ENCODE measurements at places on chromosomes 2 and 18. TPM values are rescaled to one million over a fixed set of nuclear protein-coding genes. Genes with fewer than 3 reads are reported as not detected.

Gene ARHGEF4
- total RNA-seq, result 1.2 TPM

Gene GPR39
- 6.9 TPM for total RNA-seq

DNA sequence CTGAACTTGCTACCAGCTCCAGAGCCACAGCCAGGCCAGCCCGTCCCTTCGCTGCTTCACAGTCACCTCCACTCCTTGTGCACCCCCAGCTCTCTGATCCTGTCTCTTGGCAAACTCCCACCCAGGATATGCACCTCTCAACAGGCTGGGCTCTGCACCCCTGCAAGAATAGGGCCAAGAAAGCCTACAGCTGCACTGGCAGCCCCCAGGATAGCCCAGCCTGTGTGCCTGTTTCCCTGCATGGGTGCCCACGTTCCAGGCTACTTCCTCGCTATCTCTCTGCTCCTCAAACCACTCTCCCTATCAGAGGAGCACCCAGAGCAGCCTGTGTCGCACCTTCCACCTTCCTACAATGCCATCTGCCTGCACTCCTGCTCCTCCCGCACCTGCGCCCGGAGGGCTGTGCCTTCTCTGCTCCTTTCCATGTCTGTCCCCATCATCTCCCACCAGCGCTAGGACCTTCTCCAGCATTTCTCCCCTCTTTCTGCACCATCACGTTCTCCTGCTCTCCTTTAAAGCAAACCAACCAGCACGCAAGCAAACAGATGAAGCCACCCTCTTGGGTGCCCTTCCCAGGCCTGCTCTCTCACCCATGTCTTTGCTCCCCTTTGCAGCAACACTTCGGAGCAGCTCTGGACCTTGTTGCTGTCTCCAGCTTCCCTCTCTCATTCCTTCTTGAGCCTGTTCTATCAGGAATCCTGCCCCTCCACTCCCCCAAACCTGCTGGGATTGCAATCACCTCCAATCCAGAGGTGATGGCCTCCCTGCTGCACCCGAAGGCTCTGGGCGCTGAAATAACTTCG lies 313.2 kb upstream of the HS6ST1 start:
- DNase-seq, result no peak

- DNase-seq, result peak; percentile 94
Measured at GRCh38 chr18:50284255-50284885, 3.0 kb upstream of the MBD1 start.

Gene MERTK
- total RNA-seq, result 2.4 TPM

Gene ESPNL
- 0.85 TPM for total RNA-seq

GRCh38 chr2:10668402-10669012 lies 21.3 kb downstream of the NOL10 start:
- peak; percentile 46 for DNase-seq

Gene MOGAT1
- total RNA-seq, result not detected

GRCh38 chr2:28322456-28322855 lies 70.2 kb upstream of the FOSL2 start:
- DNase-seq, result no peak

Gene CCDC150
- total RNA-seq, result 8.4 TPM

DNA sequence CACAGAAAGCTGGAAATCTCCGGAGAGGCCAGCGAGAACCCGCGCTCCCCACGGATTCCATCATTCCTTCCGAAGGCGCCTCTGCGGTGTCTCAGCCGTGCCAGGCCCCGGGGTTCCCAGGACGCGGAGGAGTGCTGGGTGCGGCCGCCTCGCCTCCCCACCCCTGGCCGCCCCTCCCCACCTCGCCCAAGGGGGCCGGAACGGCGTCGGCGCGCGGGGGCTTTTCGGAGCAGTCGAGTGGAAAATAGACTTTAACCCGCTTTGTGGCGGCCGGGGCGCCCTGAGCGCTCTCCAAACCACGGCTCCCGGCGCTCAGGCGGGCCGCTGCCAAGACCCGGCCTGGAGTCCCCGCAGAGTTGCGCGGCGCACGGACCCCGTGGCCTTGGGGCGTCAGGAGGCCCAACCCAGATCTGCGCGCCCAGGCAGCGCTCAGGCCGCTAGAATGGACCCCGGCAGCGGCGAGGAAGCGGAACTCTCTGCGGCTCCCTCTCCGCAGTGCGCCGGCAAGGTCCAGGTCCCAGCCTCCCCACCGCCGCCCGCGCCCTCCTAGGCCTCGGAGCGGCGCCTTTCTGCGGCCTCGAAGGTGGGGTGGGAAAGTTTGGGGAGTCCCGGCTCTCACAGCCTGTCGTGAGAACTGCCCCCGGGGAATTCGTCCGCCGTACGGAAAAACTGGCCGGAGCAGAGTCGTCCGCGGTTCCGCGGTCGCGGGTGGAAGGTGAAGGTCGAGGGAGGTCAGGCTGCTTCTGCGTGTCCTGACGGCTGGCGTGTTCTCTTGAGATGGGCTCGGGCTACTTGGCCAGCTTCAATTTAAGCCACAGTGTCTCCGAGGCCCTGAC lies 1.2 kb upstream of the EMX1 start:
- no peak for DNase-seq

GRCh38 chr2:147355706-147356105 lies 489.1 kb upstream of the ACVR2A start:
- DNase-seq, result no peak

Gene CDH20
- not detected for total RNA-seq

DNA sequence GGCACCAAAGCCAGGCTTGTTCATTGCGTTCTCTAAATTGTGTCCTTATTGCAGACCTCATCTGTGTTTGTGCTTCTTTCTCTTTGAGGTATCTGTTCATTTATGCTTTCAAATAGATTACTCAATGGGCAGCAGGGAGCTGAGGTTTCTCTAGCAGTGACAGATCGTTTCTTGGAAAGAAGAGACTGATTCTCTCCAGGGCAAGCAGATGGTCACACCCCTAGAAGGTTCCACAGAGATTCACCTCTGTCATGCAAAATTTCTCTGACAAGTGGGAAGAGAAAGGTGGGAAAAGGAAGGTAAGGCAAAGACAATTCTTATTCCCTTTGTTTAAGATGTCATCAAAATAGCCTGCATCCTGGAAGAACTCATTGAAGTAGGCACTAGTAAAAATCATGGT lies 14.0 kb downstream of the DLGAP1 start:
- DNase-seq, result no peak

GRCh38 chr2:111982822-111983221 lies 72.2 kb upstream of the TMEM87B start:
- DNase-seq, result no peak

- DNase-seq, result no peak
Measured at GRCh38 chr2:61763605-61764034, 90.2 kb downstream of the FAM161A start.

DNA sequence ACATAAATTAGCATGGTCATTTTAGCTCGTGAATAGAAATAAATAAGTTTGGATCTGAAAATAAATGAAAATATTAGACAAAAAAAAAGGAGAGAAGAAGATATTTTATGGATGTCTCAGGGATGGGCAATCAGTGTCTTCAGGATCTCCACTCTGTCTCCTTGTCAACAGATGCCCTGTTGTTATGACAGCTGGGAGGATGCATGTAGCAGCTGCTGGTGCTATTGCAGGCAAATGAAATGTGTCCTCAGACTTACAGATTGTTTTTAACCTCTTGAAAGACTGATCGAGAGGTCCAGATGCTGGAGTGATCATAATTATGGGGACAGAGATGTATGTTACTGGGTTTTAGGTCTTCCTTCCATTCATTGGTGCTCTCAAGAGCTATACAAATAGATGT lies 24.7 kb upstream of the ARL4C start:
- DNase-seq, result no peak

- no peak for DNase-seq
Measured at GRCh38 chr2:134663451-134664450, 55.0 kb downstream of the TMEM163 start.

DNA sequence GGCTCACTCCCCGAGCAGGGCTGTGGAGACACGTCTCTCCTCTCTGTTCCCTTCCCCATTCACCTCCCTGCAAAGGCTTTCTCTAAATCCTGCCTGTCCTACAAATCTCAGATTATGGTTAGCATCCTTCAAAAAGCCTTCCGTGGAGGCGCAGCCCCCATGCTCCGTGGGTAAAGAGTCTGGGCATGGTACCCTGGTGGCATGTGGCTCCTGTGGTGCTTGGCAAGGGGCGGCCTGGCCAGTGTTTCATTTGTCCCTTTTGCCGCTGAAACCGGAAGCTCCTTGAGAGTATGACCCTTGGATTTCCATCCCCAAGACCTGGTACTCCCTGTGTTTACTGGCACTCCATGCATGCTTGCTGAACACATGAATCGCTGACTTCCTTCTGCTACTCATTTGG lies 839.3 kb upstream of the SALL3 start:
- no peak for DNase-seq

GRCh38 chr2:11396467-11397445 lies 52.3 kb upstream of the ROCK2 start:
- no peak for DNase-seq

Gene AQP12A
- not detected for total RNA-seq

- peak; percentile 7 for DNase-seq
Measured at GRCh38 chr2:41042343-41042742, 590.5 kb upstream of the SLC8A1 start.

DNA sequence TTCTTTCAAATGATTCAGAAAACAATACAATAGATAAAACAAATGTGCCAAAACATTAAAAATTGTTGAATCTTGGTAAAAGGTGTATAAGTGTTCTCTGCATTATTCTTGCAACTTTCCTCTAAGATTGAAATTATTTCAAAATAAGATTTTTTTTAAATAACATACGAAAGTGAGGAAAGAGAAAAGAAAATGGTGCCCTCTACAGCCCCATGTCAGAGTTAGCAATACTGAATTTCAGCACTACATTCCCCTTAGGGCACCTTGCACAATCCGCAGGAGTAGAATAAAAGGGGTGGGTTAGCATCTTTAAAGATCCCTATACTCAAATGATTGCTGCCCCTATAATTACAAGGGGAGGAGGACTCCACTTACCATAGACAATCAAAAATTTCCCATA lies 433.7 kb downstream of the BCL11A start:
- DNase-seq, result no peak

DNA sequence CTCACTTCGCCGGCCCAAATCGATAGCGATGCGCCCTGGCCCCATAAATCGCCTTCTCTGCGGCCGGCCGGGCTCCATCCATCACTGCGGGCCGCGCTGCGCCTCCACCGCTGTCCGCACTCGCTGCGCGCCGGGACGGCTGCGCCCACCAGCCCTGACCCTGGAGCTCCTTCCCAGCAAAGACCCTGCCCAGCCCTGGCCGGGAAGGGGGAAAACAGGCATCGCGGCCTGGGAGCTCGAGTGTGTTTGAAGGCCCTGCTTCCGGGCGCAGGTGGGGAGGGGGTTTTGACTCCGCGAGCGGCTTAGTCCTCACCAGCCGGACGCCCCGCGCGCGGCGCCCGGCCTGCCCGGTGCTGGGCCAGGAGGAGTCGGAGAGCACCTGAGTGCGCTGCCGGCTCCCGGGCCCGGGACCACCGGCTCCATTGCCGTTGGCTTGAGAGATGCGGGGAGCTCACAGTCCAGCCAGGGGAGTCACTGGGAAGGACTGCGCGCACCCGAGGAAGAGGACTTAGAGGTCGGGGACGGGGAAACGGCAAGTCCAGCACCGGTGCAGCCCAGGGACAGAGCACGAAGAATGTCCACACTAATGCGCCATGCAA lies 1.1 kb downstream of the PAX8 start:
- no peak for DNase-seq

Gene DNER
- total RNA-seq, result 42.9 TPM

Gene MTERF4
- total RNA-seq, result 43.0 TPM

Gene RTP5
- not detected for total RNA-seq

DNA sequence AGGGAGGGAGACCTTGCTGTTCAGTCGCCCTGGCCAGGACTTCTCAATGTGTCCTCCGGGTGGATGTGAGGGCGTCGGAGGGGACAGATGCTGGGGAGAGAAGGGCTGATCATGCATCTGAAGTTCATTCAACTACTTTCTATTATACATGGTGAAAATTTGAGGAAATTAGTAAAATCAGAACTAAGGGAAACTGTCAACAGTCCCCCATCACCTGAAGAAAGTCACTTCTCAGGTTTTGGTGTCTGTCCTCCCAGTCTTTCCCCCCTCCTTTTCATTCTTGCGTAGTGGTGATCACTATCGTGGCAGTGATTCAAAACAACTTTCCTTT lies 17.4 kb upstream of the ACKR3 start:
- DNase-seq, result no peak

Gene INPP4A
- total RNA-seq, result 17.3 TPM

DNA sequence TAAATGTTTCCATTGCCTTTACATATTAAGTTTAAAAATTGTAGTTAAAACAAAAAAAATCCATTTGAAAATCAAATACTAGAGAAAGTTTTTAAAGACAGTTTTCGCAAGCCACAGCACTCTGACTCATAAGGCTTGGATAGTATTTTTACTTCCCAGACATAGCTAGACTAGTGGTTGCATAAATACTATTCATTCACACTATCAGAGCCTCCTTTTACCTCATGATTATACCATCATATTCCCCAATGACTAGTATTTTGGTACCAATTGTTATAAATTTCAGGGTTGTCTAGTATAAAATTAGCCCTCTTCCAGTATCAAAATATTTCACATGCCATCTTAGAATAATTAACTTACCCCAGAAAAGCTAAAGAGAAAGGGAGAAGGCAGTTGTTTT lies 393.5 kb downstream of the ERBB4 start:
- peak; percentile 32 for DNase-seq

Gene KYNU
- total RNA-seq, result 1.0 TPM

GRCh38 chr18:42364766-42365165 lies 409.7 kb downstream of the PIK3C3 start:
- DNase-seq, result no peak

DNA sequence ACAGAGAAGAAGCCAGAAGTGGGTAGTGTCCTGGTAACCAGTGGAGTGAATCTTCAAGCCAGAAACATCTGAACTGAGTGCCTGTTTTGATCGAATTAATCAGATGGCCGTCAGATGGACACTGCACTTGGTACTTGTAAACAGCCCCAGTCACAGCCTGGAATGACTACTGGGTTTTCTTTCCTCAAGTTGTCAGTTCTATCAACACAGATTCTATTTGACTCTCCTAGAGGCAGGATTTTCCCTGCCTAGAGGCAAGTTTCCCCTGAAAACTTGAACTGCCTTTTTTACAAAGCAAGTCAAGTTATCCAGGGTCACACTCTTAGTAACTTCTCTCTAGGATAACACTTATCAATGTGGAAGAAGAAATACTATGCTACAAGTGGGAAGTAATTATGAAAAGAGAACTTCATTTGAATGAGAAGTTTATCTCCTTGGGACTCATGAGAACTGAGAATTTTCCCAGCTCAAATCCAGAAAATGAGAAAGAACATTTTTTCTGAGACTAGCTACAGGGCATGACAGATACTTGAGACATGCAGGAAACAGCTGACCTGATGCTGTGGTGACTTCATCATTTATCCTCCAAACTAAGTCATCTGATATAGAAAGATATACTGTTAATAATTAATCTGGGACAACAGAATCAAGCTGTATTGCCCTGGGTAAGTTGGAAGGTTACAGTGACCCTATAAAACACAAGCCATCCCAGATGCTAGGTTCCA lies 36.0 kb downstream of the SULT1C2 start:
- peak; percentile 65 for DNase-seq

GRCh38 chr2:149568138-149568537 lies 19.4 kb downstream of the MMADHC start:
- DNase-seq, result no peak

Gene SCN7A
- not detected for total RNA-seq

DNA sequence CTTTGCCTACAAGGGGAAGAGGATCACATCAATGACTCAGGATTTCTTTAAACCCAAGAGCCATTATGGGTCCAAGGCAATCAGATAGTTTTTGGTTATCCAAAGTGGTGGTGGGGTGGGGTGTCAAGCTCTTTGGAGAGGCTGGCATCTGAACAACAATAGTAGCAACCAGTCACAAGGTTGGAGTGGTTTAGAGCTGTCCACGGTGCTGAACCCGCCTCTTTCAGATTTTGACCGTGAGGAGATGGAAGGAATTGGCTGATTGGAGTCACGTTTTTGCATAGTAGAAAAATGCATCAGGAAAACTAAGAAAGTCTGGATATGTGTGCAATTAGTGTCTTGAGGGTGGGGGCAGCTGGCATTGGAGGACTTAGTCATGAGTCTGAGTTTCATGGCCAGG lies 159.9 kb downstream of the LOXHD1 start:
- DNase-seq, result peak; percentile 11

Data from HT1080 (cell line).